ENCODE measurements at places on chromosomes 6 and 20.

DNA sequence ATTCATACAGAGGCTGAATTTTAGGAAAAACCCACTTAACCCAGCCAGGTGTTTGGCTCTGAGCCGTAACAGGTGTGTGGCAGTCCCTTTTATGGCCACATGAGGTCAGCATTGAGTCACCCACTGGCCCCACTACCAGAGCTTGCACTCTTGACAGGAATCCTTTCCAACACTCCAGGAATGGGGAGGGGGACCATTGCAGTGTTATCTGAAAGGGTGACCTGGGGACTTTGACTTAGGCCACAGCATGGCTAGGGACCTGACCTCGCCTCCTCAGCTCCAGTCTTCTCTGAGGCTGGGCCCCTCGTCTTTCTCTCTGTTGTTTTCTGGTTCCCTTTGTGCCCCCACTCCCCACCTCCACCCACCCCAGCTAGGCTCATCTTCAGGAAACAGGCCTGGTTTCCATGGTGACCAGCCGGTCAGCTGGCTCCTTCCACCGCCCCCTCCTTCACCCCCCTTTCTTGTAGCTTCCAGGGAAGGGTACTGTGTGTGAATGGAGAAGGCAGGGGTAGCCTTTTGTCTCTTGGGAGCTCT, 2.1 kb upstream of the TMEM151B start:
- DNase-seq, result no peak

- no peak for DNase-seq
These were observed 15.7 kb downstream of the PXMP4 start for GRCh38 chr20:33704197-33704924.

DNA sequence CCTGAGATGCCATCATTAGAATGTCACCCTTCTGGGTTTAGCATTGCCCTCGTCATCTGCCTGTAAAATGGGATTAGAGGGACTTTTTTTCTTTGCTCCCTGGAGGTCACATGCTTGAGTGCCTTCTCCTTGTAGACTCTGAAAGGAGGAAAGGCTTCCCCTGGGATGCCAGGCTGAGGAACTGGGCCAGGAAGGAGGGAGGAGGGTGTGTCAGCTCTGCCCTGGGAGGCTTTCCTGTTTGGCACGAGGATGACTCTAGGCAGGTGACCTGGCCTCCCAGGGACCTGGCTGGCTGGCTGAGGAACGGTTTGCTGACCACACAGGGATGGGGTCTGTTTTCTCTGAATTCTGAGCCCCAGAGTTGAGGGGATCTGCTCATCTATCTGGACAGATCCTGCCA, 137.9 kb upstream of the RNF24 start:
- DNase-seq, result no peak

DNA sequence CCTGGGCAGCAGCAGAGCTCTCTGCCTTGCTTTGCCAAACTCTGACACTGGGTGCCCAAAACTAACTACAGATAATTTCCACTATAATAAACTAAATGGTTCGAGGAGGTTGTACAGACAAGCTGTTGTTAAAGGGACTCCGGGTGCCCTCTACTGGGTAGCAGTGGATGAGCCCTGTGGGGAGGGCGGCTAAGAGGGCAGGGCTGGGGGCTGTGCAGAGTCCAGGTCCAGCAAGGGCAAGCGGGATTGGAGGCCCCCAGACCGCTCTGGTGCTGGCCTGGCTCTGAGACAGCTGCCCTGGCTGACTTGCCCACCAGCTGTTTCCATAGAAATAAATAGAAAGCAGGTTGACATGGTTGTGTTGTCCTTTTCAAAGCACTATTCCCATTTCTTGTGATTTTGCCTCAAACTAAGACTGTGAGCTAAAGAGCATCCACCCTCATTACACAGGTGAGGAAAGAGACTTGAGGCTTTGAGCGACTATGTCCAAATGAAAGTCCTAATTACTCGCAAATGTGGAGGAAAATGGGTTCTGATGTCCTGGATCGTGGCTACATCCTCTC, 167.6 kb upstream of the CST7 start:
- no peak for DNase-seq

DNA sequence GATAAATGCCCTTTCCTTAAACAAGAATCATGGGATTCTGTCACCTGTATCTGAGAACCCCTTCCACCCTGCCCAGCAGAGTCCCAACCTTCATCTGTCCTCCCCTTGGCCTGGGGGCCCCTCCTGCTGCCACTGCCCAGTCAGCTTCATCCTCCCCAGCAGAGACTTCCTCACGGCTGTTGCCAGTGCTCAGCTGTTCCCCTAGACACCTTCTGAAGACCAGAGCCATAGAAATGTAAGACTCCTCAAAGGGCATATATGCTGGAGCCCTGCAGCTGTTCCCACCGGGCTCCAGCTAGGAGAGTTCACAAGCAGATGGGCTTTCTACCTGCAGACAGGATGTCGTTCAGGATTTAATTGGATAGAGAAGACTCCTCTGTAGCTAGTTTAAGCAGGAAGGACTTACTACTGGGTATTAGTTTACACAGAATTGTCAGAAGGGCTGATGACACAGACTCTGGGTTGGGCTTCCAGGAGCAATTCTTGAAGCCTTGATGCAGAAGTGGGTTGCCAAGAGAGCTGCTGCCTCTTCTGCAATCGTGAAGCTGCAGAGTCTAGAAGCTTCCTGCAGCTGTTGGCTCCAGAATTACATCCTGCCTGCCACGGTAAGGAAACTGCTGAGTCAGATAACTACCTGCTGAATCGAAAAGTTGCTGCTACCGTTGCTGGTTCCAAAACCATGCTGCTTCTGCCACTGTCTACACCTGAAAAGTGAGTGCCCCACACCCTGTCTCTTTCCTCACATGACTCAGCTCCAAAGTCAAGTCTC, 57.1 kb upstream of the MLN start:
- no peak for DNase-seq

GRCh38 chr6:100719883-100720682, 161.0 kb downstream of the ASCC3 start:
- DNase-seq, result no peak

GRCh38 chr6:7467007-7467897, 74.2 kb upstream of the DSP start:
- no peak for DNase-seq

DNA sequence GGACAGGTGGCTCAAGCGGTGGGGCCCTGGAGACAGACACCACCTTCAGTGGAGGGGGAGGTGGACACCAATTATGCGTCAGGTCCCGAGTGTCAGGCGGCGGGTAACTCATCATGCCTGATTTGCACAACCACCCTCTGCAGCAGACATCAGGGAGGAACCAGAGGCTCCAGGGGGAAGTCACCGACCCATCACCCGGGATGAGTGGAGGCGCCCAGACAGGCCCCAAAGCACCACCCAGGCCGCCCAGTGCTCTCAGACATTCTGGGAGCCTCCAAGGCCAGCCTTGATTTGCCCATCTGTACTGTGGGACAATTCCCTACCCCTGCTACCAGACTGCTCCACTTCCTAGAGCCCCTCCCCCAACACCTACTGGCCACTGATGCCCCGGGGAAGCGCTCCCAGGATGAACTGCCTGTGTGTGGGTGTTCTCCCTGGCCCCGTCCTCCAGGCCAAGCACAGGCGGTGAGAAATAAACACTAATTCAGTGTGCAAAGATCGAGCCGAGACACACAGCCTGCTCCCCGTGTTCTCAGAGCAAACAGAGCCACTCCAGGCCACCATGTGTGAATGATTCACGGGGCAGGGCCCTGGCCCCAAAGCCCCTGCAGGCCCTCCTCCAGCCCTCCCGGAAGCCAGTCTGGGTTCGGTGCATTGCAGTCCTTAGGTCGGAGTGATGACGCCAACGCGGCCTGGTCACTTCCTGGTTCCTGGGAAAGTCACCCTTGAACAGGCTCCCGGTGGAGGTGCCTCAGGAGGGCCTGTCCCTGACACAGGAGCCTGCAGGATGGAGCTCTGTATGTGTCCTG, 107.2 kb downstream of the ASXL1 start:
- no peak for DNase-seq

DNA sequence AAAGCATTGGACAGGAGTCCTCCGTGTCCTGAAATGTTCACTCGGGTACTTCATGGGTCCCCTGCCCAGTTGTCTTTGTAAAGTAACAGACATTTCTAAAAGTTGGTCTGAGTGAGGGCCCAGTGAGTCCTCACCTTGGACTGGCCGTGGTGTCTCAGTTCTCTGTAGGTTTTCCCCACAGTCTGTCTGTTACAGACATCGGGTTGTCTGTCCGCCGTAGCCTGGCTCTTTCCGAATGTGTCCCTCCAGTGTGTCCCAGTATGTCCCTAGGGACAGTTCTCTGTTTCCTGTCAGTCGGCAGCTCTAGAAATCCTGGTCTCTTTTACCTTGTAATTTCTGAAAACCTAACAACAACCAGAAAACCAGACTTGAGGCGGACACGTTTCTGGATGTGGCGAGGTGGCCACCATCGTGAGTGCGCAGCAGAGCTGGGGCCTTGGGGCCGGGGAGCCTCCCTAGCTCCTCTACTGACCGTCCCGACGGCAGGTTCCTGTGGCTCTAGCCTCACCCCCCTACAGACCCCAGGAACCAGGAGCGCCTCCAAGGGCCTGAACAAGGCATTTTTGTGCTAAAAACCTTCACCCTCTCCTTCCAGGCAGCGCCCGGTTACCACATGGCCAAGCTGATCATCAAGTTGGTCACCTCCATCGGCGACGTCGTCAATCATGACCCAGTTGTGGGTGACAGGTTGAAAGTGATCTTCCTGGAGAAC, 42.2 kb downstream of the PYGB start:
- DNase-seq, result no peak

DNA sequence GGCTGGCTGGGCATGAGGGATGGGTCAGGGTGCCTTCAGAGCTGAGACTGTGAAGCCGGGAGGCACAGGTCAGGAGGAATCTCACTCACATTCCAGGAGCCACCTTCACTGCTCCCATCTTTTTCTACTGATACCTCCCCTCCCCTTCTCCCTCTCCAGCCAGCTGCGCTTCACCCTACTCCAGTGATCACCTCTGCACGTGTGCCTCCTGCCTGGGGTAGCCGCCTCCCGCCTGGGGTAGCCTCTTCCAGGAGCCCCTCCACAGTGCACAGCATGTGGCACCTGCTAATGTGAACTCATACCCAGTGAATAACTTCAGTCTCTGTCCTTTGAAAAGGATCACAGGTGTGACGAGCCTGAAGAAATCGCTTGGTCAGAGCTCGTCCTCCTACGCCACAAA, 232.6 kb downstream of the TMEM242 start:
- DNase-seq, result no peak

DNA sequence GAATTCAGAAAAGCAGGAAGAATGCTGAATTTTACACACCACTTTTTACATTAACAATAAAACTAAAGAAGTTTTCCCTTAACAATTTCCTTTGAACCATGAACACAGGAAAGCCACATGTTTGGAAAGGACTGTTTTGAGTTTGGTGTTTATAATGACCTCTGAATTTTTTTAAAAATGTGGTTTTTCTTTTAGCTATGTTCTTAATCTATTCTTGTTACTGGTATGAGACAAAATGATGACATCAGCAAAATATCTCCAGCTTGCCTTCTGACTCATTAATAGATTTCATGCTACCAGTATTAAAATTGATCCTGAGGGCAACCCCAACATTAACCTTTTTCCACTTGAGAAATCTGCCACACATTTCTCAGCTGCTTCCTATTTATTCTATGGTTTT, 217.5 kb upstream of the THEMIS start:
- no peak for DNase-seq

DNA sequence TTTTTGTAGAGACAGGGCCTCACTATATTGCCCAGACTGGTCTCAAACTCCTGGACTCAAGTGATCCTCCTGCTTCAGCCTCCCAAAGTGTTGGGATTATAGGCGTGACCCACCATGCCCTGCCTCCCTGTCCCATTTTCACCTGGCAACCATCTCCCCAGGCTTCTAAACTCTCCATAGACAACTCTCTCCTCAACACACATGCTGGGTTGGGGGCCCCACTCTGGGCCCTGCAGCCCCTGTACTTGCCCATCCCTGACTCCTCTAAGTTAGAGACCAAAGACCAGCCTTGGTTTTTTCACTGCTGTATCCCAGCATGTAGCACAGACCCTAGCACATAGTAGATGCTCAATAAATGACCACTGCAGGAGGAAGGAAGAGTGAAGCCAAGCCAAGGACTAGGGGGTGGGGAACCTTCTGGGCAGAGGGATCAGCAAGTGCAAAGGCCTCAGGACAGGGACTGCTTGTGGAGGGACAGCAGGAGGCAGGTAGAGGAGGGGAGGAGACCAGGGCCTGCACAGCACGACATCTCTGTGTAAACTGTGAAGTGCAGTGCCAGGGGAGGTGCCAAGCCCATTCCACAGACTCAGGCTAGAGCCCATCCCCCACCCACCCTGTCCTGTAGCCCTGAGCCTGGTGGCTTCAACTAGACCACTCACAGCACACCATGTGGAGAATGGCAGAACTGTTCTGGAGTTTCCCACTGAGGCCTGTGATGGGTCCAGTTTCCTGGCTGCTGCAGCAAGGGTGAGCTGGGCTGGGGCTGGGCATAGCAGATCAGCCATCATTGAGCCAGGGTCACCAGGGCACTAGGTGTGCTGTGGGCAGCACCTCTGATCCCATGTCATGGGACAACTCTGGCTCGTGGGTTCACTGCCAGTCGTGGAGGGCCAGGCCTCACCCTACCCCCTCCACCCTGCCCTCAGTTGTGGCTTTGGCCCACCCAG, 3.4 kb upstream of the SRC start:
- DNase-seq, result no peak

GRCh38 chr6:53616450-53617357, 48.9 kb downstream of the KLHL31 start:
- no peak for DNase-seq

- no peak for DNase-seq
These were observed 163.2 kb downstream of the PDE7B start for GRCh38 chr6:136014454-136015437.

GRCh38 chr20:4021906-4022305, 6.5 kb upstream of the RNF24 start:
- no peak for DNase-seq

DNA sequence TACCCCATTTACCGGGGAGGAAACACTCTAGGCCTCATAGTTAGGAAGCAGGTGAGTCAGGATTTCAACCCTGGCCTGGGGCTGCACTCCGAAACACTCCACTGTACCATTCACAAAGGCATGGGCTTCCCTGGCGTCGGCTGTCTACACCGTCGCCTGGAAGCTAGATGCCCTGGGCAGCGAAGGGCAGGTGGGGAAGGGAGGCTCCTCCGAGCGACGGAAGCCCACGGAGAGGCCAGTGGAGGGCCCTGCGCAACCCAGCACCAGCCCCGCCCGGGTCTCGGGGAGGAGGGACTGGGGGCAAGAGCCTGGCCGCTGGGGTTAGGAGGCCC, 16.1 kb downstream of the SDCBP2 start:
- no peak for DNase-seq

- DNase-seq, result no peak
These were observed 47.6 kb downstream of the ZDHHC14 start for GRCh38 chr6:157428427-157429202.

- no peak for DNase-seq
These were observed 66.2 kb upstream of the PHACTR2 start for GRCh38 chr6:143611580-143611979.

- DNase-seq, result no peak
These were observed 45.8 kb upstream of the DST start for GRCh38 chr6:56688521-56688920.

DNA sequence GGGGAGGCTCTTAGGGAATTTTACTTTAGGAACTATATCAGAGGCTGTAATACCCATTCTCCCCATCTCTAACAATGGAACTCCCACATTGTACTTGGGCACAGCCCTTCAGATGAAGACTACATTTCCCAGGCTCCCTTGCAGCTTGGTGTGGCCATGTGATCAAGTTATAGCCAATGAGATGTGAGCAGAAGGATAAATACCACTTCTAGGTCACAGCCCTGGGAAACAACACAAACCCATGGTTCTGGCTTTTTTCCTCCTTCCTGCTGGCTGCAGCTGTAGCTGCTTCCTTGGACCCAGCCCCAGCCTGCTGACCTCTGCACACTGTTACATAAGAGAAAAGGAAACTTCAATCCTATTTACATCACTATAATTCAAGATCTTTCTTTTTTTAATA, 445.9 kb upstream of the JARID2 start:
- no peak for DNase-seq
